C1 segment of cervical spinal cord (tissue), 14 donors: ENCODE measurements at places on chromosomes 11 and 22.
A peak's percentile ranks its signal among the peaks of the same experiment; 100 is the strongest.

DNA sequence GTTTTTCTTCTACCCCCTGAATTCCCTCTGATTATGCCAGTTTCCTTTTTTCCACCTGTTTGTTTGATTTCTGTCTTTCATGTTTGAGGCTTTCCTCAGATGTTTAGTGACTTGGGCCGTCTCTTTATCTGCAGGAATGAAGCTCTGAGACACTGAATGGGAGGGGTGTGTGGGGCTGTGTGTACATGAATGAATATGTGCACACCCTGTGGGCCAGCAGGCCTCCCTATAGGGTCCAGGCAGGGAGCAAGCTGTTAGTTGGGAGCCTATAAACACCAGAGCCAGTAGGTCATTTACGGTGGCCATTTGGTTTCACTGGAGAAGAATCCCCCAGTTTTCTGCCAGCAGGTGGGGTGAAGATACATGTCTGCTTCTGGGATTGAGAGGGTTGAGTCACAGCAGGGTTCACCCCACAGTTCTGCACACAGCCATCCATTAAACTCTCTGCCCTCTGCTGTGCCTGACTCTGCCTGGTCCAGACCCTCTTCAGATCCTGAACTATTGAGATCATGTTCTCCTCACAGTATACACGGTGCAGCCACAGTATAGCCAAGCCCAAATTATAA lies 34.8 kb downstream of the BARX2 start:
- no peak for DNase-seq

GRCh38 chr11:13984616-13985450 lies 22.3 kb downstream of the SPON1 start:
- DNase-seq, result no peak

DNA sequence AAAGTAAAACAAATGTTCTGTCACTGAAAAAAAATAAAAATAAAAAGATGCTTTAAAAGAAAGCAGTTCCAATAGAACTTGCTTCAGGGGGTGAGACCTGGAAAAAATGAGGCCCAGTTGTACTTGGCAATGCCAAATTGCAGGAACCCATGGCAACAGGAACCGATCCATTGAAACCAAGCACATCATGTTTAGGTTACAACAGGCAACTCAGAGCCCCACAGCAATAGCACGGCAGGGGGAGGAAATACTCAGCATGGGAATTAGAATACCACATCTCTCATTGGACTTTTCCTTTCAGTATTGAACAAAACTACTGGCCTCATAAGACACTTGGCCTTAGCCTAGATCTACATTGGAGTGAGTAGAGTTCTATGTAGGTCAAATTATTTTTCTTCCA lies 84.3 kb downstream of the MSANTD4 start:
- peak; percentile 14 for DNase-seq

- no peak for DNase-seq
Measured at GRCh38 chr11:9972989-9973388, 309.1 kb downstream of the SWAP70 start.

GRCh38 chr22:24046024-24046423 lies 34.9 kb downstream of the CABIN1 start:
- no peak for DNase-seq

DNA sequence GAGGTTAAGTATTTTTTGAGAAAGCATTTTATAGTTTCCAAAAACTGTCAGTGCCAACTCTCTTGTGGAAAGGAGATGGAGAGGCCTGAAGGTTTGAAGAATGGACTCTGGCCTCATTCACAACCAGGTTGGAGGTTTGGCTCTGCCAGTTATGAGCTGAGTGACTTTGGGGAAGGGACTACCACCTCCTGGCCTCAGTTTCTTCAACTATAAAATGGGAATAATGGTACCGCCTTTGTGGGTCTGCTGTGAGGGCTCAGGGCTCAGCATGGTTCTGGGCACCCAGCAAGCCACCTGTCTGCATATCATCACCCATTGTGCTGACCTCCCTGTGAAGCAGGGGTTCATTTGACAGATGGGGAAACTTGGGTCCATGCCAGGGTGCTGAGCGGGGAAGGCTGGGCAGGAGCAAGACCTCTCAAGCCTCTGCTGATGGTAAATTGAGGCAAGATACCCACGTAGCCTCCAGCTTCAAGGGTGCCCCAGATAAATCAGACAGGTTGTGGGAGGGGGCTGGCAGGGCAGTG lies 3.5 kb upstream of the LIF start:
- no peak for DNase-seq

DNA sequence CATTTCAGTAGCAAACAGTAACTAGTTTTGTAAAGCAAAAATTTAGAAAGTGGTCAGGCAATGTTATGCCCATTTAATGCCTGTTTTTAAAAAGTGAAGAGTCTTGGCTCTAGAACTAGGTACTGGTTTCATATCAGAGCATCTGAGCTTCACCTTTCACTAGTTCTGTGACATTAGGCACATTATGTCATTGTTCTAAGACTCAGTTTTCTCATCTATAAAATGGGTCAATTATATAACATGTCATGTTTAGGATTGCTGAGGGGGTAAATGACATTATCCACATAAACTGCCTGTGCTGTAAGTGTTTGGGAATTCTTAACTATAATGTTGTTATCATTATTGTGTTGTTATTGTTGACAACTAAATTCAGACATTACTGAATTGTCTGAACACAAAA lies 235.6 kb upstream of the ZC3H12C start:
- no peak for DNase-seq
